T-cell (primary cell): ENCODE measurements at places on chromosomes 3 and 15.

DNA sequence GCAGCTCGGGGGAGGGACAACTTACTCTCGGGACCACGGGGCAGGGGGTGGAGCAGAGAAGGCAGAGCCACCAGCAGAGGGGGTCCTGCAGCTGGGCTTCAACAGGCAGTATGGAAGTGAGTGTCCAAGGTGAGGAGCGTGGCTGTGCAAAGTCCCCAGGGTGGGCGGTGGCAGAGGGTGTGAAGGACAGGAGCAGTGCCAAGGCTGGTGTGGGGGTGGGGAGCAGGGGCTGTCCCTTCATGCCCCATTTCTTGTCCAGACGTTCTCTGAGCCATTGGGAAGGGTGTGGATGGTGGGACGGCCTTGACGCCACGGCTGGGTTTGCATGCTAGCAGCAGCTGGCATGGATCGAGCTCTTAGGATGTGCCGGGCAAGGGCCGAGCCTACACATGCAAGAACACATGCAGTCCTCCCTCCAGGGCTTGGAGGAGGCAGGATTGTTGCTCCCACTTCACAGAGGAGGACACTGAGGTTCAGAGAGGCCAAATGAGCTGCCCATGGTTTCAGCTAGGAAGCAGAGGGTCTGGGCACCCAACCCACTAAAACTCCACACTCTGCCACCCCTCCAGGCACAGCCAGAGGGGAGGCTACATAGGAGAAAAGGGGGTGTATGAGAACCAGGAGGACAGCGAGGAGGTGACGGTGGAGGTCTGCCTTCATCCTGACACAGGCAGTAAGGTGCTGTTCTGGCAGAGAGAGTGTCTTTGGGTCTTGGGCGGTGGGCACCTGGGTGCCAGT lies 93.6 kb downstream of the TBC1D2B start:
- no peak for DNase-seq

GRCh38 chr3:80526153-80526552 lies 758.4 kb upstream of the ROBO1 start:
- no peak for DNase-seq

- no peak for DNase-seq
These were observed 11.8 kb downstream of the PLXNA1 start for GRCh38 chr3:126994661-126995245.

DNA sequence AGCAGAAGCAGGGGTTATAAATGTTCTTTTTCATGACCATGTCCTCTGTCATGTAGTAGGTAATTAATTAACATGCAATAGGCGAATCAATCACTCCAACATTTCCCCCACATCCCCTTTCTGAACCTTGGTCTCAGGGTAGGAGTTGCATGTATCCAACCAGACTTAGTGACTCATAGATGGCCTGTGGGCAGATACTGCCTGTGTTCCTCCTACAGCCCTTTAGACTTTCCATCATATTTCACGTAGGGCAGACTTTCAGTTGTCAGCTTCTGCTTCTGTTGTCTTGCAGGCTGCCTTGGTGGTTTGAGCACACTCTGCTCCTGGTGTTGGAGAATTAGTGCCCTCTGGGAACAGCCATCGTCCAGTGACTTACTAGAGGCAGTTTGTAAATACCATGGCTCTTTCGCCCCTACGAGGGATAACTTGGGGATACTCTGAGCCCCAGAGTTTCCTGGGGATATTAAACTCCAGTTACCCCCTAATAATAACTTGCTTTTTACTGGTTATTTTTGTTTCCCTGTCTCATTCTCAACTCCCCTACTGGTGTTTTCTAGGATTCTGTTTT lies 244.4 kb downstream of the EDEM1 start:
- no peak for DNase-seq

DNA sequence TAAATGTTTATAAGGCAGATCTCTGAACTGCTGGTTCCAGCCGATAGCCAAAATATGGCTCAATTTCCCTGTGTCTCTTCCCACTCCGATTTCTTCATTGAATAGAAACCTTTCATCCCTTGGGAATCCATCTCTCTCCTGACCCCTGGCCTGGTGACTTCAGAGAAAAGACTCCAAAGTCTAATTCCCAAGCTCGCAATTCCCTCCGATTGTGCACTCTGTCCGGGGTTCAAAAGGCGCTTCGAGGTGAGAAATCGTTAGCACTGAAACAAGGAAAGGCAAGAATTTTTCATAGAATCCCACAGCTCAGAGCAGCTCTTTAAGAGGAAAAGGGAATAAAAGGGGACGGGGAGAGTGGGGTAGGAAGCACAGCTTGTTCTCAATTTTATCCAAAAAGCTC lies 18.4 kb upstream of the RAD18 start:
- no peak for DNase-seq

DNA sequence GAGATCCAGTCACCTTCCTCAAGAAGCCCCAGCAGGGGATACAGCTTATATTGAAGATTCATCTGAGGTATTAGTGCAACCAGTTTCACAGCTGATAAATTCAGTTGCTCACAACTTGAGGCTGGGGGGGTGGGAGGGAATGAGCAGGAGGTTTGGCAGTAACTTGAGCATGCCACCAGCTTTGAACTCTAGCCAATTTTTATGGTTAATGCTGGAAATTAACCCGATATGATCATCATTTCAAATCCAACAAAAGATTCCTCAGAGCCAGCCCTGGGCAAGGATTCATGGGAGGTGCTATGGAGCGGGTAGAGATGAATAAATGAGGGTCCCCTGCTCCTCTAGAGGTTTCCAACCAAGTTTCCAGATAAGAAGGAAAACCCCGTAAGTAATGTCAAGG lies 73.1 kb upstream of the HES1 start:
- no peak for DNase-seq

GRCh38 chr3:49805897-49806701 lies 3.0 kb downstream of the INKA1 start:
- DNase-seq, result peak; percentile 17

GRCh38 chr15:60003243-60004008 lies 685 bp upstream of the FOXB1 start:
- no peak for DNase-seq
